Stimulated activated CD4-positive, alpha-beta T cell treated with anti-CD3 and anti-CD28 coated beads, Interleukin-1b, Interleukin-23, amount 100 ng/mL, for 24 hours (primary cell): ENCODE measurements at places on chromosomes 7 and 10.

DNA sequence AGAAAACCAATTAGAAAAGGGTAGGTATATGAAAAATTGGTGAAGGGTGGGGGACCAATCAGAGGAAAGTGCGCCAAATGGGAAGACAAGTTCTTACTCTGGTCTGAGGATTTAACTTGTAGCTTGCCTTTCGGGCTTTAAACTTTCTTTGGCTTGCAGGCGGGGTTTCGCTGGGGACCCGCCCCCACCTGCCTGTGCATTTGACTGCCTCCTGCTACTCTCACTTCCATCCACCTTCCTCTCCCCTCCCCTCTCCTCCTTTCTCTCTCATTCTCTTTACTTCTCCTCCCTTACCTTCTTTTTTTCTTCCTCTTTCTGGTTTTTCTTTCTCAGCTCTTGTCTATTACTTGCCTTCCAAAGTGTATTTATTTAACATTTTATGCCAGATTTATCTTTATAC, 278.8 kb downstream of the DNAJB9 start:
- DNase-seq = no peak

DNA sequence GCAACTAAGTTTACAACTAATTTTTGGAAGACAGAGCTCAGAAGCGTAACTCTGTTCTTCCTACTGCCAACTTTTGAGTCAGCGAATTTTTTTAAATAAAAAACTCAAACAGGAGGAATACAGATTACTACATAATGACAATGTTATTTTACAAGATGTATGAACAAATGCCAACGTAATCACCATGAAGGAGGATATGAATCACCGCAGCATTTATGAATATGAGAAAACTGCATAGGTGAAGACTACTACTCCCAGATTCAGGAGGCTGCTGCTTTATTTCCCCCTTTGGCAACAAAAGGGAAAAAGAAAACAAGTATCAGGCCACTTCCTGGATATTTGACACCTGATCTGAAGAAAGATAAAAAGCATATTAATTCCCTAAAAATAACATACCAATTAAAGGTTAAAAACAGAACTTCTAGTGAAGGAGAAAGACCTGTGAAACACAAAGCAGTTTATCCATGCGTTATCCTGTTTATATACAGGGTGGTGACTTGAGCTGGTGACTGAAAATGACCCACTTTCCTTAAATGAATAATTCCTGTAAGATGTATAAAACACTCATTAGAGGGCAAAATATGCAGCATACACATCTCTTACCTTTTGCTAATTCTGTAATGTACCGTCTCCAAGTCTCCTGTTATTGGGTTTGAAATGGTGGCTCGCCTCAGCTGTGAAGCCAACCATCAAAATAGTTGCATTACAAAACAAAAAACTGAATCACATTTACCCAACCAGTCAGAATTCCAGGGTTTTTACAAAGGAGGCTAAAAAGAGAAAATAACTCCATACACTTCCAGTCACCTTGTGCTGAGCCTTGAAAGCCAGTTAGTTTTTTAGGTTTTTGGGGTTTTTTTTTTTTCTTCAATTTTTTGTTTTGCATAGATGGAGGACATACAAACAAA, 52.0 kb downstream of the P4HA1 start:
- no peak for DNase-seq

DNA sequence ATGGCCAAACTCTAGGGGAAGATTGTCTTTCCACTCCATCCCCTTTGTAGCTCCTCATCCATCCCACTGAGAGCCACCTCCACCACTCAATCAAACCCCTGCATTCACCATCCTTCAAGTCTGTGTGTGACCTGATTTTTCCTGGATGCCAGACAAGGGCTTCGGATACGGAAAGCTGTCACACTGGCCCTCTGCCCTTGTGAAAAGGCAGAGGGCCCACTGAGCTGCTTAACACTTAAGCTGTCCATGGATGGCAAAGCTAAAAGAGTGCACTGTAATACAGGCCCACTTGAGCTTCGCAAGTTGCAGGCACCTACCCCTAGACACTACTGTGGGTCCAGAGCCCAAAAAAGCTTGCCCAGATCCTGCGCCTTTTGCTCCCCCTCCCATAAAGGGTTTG, 237.2 kb downstream of the MAGI2 start:
- no peak for DNase-seq

GRCh38 chr10:6819301-6819700, 239.2 kb upstream of the PRKCQ start:
- no peak for DNase-seq

- no peak for DNase-seq
These were observed 101.2 kb downstream of the GRID1 start for GRCh38 chr10:86265236-86265894.

DNA sequence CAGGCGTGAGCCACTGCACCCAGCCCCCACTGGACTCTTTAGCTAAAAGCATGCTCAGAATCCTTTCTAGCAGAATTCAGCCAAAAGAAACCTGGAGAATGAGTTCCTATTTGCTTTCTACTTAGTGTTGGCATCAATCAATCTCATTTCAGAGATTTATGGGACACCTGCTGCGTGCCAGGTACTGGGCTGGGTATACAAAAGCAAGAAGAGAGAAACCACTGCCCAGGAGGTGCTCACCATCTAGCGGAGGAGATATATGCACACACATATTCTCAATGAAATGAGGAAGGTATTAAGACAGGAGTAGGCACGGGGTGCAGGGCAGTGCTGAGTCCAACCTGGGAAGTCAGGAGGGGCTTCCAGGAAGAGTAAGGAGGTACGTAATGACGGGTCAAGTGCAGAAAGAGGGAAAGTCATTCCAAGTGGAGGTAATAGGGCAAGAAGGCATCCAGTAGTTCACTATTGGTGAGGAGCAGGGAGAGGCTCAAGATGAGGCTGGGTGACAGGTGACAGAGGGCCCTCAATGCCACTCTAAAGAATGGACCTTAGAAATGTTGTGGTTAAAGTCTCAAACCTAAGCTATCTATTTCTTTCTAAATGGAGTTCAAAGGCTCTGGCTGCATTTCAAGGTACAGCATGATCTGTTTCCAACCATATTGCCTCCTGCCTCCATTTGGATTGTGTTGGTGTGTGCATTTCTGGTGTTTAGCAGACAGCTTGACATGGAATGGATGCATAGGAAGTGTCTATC, 22.1 kb downstream of the ABLIM1 start:
- no peak for DNase-seq

- DNase-seq = no peak
These were observed 54.3 kb downstream of the SMKR1 start for GRCh38 chr7:129556607-129557133.

DNA sequence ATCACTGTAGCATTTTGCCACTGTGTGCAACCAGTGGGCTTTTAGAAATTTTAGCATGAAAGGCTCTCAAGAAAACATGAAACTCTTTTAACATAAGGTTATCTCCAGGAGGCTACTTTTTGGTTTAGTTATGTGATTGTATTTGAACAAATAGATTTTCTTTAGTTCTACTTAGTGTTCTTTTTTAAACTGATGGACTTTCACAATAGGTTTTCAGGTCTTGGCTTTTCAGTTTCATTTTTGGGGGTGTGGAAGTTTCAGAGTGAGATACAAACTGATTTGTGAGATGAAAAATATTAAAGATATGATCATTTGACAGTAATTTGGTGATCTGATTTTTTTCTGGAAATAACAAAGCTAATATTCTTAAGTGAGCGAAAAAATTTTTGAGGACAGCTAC, 344.1 kb downstream of the PHF14 start:
- no peak for DNase-seq

GRCh38 chr10:83372646-83373045, 766.7 kb upstream of the GHITM start:
- DNase-seq = no peak

DNA sequence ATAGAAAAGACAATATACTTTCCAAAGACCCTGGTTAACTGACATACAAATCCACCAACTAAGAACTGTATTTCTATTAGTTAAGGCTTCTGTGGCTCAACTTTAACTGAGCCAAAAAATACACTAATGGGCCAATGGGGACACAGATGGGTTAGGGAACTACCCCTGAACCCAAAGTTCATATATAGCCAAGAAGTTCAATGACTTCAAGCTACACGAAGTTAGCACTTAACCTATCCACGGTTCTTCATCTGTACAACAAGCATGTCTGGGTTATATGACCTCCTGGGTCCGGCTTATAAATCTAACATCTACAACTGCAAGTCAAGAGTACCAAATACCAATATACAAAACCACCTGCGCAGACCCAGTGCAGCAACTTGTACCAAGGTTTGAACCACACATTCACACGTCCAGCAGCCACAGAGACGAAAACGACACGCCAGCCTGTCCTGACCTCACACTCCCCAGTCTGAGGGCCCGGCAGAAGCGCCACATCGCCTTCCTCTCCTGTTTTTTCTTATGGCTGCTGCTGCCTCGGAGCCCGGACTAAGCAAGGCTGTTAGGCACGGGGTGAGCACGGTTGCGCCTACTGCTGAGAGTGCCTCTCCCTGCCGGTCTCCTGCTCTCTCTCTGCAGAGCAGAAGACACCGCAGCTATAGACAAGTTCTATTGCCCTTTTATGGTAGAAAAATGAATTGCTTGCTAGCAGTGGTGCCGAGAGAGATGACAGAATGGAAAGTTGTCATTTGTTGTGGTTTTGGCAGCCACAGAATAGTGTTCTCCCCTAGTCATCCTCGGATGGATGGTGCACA, 86.3 kb downstream of the RNF216 start:
- peak; percentile 59 for DNase-seq
